ENCODE measurements at places on chromosomes 6 and 20. TPM values are rescaled to one million over a fixed set of nuclear protein-coding genes. Genes with fewer than 3 reads are reported as not detected.

DNA sequence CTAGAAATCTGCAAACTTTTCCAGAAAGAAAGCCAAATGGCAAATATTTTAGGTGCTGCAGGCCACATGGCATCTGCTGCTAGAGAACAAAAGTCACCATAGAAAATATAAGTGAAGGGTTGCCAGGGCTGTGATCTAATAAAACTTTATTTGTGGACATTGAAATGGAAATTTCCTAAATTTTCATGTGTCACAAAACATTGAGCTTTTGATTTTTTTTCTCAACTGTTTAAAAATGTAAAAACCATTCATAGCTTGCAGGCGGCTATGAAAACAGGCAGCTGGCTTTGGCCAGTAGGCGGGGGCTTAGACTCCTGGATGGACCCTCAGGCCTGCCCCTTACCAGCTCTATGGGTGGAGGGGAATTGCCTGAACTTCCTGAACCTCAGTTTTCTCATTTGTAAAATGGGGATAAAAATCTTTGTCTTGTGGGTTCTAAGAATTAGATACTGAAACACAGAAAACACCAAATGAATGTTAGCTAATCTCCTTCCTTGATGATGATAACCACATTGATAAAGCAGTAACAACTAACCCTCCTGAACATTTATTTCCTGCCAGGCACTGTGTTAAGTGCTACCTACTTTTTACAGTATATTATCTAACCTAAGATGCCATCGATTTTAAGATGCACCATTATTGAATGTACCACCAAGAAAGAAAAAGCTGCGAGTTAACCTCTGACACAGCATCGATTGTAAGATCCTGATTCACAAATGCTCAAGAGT, 85.5 kb downstream of the SLC22A23 start:
- H3K4me1 ChIP-seq: peaks cover 34% of the 10 kb centered on the region
- H3K27ac ChIP-seq: peak overlapping the region; percentile 51

DNA sequence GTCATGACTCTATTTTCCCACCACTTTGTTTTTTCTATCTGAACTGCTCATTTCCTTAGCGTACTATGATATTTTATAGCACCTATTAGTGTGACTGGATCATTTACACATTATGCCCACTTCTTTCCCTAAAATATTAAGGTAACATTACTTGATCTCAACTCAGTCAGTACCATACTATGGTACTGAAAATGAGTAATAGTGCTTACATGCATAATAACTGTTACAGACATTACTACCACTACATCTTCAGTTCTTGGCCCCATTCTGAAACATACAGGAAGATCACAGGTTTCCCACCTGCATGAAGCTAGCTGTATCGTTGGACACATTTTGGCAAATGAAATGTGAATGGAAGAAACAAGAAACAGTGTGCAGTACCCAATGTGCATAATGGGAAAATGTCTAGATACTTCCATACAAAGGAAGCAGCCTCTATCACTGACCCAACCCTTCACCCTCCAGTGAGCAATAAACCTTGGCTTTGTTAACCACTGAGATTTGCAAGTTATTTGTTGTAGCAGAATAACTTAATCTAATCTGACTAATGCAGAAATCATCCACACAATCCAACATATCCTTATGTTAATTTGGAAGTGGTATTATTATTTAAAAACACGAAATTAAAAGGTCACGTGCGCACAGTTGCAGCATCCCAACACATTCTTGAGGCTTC, 108.6 kb upstream of the DOK5 start:
- H3K27me3 ChIP-seq: no peaks in the 10 kb centered on the region
- no peak overlapping the region for H3K4me3 ChIP-seq
- no peak for DNase-seq
- no peaks in the 10 kb centered on the region for H3K36me3 ChIP-seq

- H3K36me3 ChIP-seq: no peaks in the 10 kb centered on the region
- DNase-seq: no peak
- no peak overlapping the region for H3K27ac ChIP-seq
- H3K4me1 ChIP-seq: no peaks in the 10 kb centered on the region
- H3K27me3 ChIP-seq: no peaks in the 10 kb centered on the region
These were observed 34.3 kb upstream of the RNF144B start for GRCh38 chr6:18352842-18353241.

GRCh38 chr20:61560361-61560853, 308.3 kb downstream of the CDH4 start:
- no peaks in the 10 kb centered on the region for H3K27me3 ChIP-seq
- no peaks in the 10 kb centered on the region for H3K4me1 ChIP-seq
- H3K36me3 ChIP-seq: no peaks in the 10 kb centered on the region
- no peak for DNase-seq

The EPM2A gene
- 14.7 TPM for total RNA-seq

The HLA-DQA1 gene
- 6.7 TPM for total RNA-seq

DNA sequence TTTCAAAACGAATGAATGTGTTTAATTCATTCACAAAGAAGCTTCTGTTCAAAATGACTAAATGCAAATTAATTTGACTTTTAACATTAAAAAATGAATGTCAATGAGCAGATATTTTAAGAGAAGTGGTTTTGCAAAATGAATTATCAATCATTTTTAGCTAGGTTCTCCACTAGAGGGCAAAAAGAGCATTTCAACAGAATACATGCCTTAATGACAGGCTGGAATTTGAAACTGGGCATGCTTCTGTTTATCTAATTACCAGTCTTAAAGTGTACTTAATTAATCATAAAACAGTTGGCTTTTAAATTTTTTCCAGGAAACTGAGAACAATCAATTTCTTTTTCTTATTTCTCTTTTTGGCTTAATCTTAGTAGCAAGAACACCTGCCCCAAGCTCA, 63.8 kb upstream of the TINAG start:
- H3K27ac ChIP-seq: no peak overlapping the region
- no peaks in the 10 kb centered on the region for H3K4me1 ChIP-seq
- no peak overlapping the region for H3K4me3 ChIP-seq
- no peaks in the 10 kb centered on the region for H3K36me3 ChIP-seq

DNA sequence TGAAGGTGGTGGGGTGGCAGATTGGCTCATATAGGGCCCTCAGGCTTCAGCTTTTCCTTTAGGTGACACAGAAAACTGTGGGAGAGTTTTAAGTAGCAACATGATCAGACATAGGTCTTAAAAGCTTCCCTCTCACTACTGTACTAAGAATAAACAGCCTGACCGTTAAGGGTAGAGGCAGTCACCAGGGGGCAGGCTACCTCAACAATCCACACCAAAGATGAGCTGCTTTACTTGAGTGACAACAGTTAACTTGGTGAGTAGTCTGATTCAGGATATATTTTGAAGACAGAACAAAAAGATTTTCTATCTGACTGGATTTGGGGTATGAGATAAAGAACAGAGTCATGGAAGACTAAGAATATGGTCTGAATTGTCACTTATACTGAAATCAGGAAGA, 193.1 kb upstream of the SHLD1 start:
- H3K36me3 ChIP-seq: peaks cover 49% of the 10 kb centered on the region
- DNase-seq: peak; percentile 24
- H3K27ac ChIP-seq: no peak overlapping the region
- no peaks in the 10 kb centered on the region for H3K27me3 ChIP-seq

The TCP11 gene
- not detected for total RNA-seq

The BPIFB1 gene
- total RNA-seq: not detected

GRCh38 chr20:57612436-57612835, 7.8 kb downstream of the ZBP1 start:
- no peak overlapping the region for H3K4me3 ChIP-seq
- no peaks in the 10 kb centered on the region for H3K27me3 ChIP-seq
- DNase-seq: no peak
- H3K4me1 ChIP-seq: peaks cover 30% of the 10 kb centered on the region
- H3K27ac ChIP-seq: no peak overlapping the region

- no peak overlapping the region for H3K27ac ChIP-seq
- no peak overlapping the region for H3K4me3 ChIP-seq
- H3K4me1 ChIP-seq: no peaks in the 10 kb centered on the region
- no peak for DNase-seq
These were observed 12.3 kb upstream of the CBFA2T2 start for GRCh38 chr20:33477386-33478234.

The TINAG gene
- not detected for total RNA-seq
